Midbrain (tissue), 1 donor: ENCODE measurements at places on chromosomes 3 and 15.

DNA sequence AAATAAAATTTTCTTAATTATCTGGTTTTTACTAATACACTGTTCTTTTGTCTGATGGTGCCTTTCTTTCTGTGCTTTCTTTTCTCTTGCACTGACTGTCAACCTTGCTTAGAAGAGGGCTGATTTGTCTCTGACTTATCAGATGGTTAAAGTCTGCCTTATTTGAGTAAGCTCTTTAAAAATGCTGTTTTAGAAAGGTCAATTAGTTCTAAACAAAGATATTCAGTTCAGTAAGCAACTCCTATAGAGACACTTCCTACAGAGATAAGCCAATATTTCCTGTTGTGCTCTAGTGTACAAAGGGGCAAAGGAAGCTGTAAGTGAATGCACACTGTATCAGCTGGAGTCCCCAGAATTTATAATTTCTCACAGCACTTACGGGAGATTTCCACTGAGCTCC, 153.4 kb upstream of the TSPAN3 start:
- no peak for DNase-seq

- DNase-seq, result no peak
These were observed 44.3 kb upstream of the UBE2E1 start for GRCh38 chr3:23761440-23761896.

DNA sequence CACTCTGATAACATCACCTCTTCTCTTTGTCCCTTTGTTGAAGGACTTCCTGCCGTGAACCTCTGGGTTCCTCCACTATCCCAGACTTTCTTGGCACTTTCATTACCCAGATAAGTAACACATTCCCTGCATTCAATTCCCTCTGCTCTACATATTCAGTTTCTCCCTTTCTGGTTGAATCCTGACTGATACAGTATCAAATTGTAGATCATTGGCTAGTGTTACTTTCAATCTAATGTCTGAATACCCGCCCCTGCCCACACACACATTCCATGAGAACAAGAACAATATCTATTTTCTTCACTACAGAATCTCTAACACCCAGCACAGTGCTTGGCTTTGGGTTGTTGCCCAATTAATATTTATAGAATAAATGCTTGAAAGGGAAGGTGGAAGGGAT, 163.5 kb downstream of the ABHD5 start:
- DNase-seq, result no peak

- DNase-seq, result no peak
These were observed 16.6 kb upstream of the KY start for GRCh38 chr3:134667406-134667805.

DNA sequence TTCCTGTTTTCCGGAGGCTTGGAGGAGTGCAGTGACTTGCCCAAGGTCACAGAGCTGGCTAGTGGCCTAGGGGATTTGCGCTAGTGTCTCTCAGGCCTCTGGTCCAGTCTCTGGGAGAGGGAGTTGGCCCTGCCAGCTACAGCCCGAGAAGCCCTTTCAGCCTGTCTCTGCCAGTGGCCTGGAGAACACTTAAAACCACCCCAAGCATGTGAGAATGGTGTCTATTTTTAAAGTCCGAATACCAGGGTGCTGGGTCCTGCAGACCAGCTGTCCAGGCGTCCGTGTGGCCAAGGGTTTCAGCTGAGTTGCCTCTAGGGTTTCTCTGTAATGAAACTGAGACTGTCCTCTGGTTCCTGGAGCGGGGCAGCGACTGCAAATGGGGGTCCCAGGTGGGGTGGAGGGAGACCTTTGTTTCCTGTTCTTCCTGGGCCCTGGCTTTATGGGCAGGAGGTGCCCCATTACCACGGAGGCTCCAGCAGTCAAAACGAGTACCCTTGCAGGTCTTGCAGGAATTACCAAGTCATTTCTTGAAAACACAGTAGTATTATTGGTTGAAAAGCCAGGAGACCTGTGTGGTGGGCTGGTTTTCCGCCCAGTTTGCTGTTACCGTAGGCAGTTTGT, 2.2 kb downstream of the CAND2 start:
- no peak for DNase-seq

DNA sequence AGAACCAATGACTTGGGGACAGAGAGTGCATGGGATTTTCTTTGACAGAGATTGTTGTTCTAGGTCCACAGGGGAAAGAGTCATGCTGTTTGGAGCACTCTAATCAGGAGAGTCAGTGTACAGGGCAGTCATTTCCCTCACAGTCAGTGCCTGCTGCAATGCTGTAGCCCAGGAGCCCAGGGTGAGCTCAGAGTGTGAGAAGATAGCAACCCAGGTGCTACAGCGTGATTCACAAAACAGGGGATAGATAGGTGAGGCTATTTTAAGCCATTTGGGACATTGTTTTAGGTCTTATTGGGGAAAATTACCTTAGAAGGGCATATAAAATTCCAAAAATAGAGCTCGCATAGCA, 37.3 kb downstream of the LNP1 start:
- no peak for DNase-seq

GRCh38 chr3:110165370-110165743, 828.0 kb upstream of the DPPA4 start:
- no peak for DNase-seq

DNA sequence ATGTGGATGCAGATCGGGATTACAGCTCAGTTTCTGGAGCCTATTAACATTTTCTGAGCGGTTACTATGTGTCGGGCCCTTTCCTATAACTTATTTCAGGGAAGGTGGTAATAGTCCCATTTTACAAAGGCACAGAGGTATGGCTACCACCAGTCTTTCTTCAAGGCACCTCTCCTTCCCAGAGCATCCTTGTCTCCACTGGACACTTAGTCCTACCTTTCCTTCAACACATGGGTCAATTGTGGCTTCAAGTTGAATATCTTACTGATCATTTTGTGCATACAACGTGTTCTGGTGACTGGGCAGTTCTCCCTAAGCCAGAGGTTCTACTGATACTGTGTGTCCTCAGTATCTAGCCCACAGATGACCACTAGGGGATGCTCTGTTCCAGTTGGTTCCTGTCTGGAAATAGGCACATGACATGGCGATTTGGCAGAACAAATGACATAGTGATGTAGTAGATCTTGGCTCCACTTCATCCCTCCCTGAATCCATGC, 60.7 kb upstream of the CMTM8 start:
- peak; percentile 8 for DNase-seq

GRCh38 chr15:45603881-45604280, 16.7 kb downstream of the BLOC1S6 start:
- no peak for DNase-seq

DNA sequence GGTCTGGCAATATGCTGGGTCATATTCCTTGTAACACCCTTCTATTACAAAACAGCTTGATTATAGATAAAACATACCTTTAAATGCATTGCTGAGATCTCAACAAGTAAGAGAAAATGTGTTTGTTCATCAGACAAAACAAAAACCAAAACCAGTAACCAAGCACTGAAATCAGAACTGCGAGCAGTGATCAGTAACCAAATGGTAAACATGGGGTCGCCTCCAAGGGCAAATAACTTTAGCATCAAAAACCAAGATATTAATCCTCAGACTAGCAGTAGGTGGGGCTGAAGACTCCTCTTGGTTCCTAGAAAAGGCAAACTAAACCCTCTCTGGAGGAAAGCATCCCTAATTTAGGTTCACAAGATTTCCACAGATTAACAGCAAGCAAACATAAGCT, 6.6 kb upstream of the HESX1 start:
- no peak for DNase-seq

DNA sequence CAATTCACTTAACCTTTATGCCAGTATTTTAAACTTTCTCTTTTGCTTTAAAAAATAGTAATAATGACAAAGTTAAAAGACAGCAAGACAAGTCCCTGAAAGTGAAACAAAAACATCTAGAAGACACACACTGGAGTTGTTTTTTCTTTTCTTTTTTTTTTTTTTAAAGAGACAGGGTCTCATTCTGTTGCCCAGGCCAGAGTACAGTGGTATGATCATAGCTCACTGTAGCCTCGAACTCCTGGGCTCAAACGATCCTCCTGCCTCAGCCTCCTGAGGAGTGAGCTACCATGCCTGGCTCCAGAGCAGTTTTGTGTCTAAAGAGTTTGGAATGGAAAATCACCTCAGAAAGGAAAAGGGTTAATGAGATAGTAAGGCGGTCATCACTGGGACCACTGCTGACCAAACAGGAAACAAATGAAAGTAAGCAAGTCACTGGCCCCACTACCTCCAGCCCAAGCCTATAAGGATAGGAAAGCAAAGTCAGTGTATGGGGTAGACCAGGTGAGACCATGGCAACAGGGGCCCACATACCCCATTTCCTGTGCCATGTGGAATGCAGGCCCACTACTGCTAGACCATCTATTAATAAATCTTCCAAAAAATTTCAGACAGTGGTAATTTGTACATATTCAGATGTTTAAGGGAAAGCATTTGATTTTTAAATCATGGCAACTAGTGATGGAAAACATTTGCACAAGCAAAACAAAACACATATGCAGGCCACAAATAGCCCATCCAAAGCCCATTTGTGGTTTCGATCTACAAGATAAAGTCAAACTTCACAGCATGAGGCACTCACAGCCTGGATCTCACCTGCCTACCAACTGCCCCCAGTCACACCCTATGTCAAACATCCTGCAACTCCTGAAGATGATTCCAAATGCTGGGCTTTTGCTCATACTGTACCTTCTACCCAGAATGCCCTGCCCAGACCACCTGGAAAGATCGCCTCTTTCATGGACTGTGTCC, 62.6 kb downstream of the OSBPL10 start:
- DNase-seq, result no peak

DNA sequence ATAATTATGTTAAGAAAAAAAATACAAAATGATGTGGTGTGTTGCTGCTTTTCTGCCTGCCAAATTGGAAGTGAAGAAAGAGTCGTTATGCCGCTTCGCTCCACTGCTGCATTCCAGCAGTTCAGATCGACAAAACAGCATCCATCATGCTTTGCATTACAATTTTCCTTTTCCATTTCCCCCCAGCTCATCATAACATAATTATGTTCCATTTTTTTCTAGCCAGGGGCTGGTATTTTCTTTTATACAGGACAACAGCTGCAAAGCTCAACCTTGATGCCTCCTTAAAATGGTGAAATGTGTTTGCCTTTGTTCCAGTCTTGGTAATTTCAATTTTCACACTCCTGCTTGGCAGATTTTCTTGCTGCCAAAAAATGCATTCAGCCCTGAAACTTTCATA, 44.9 kb upstream of the KBTBD12 start:
- no peak for DNase-seq

DNA sequence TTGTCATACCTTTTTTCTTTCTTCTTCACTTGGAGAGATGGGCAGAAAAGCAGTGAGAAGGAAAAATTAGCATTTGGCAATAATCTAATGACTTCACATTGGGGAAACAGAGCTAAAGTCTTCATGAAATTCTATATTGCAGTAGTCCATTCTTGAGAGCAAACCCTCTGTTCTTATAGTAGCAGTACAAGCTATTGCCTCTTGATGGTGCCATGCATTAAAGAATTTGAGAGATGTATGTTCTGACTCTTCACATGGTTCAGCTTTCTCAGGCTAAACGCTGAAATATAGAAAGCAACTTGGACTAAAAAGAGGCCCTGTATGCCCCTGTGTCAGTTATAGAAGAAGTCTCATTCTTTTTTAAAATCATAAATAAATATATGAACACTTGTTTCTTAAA, 36.0 kb downstream of the PHLDB2 start:
- DNase-seq, result peak; percentile 54

- DNase-seq, result no peak
These were observed 524.4 kb upstream of the RGMA start for GRCh38 chr15:93613386-93613785.

DNA sequence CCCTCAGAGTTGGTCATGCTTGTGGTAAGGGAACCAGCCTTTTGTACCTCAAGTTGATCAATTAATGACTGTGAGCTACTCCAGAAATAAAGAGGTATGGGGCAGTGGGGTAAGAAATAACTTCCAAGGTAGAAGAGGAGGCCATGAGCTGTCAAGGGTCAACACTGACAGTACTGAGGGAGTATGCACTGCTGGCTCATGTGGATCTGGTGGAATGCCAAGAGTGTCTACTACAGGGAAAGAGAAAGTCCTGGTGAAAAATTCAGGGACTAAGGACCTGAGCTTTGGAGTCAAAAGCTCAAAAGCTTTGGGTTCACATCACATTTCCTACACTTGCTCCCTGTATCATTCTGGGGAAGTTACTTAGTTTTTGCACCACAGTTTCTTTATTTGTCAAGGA, 154.9 kb downstream of the SEMA6D start:
- no peak for DNase-seq

DNA sequence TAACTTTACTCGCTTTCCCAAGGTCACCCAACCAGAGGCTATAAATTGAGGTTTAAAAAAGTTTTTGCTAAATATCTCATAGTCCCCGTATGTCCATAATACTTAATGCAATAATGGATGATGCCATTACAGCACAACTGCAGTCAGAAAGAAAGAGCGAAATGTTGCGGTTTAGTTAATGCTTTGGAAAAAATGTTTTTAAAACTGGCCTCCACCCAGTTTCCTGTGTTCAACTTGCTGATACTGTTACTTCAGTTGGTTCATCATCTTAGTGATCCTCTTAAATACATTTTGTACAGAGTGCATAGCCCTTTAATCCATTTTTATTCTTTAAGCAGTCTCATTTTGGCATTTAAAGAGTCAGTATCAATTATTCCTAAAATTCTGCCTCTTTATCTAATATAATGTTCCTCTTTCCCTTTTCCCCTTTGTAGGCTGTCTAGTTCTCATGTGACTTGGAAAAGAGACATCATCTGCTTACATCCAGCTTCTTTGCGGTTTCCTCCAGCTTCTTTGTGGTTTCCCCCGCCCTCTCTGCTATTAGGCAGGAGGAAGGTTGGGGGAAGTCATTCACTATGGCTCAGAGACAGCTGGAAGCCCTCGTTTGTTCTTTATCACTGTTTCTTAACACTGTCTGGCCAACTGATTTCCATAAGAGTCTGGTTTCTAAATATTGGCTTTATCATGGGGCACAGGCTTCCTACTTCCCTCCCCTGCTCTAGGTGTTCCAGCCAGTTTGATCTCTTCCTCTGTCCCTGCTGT, 154.3 kb downstream of the GOLIM4 start:
- DNase-seq, result no peak
